Islet precursor cell (in vitro differentiated cells): ENCODE measurements at places on chromosomes 7 and 10.

GRCh38 chr10:71532878-71533277 lies 136.2 kb downstream of the CDH23 start:
- no peak for DNase-seq

- no peak for DNase-seq
Measured at GRCh38 chr7:3078514-3078913, 34.8 kb upstream of the CARD11 start.

DNA sequence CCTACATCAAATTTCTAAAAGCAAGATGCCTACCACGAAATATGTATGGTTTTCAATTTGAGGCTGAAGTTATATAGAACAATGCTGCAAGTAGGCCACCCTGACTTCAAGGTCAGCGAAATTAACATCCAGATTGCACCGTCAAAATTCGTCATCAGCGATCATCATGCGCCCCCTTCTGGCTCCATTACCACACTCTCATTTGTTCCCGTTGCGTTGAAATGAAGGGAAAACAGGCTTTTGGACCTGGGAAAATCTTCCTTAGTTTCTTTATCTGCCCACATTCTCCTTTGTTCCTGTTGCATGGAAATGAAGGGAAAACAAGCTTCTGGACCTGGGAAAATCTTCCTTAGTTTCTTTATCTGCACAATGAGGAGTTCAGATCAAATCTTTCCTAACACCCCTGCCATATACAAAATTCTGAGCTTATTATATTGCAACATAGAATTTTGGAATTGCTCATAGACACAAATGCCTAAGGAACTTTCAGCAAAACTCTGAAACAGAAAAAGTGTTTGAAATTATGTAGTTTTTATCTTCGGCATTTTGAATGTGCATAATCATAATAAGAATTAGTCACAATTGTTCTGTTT lies 98.2 kb upstream of the PRKCQ start:
- peak; percentile 66 for DNase-seq

- DNase-seq = no peak
Measured at GRCh38 chr7:20021831-20022230, 195.4 kb downstream of the MACC1 start.

- DNase-seq = no peak
Measured at GRCh38 chr7:138021889-138022288, 20.0 kb upstream of the CREB3L2 start.

- no peak for DNase-seq
Measured at GRCh38 chr7:115552766-115553165, 477.8 kb downstream of the TFEC start.

- no peak for DNase-seq
Measured at GRCh38 chr7:135900065-135900546, 77.1 kb downstream of the MTPN start.

DNA sequence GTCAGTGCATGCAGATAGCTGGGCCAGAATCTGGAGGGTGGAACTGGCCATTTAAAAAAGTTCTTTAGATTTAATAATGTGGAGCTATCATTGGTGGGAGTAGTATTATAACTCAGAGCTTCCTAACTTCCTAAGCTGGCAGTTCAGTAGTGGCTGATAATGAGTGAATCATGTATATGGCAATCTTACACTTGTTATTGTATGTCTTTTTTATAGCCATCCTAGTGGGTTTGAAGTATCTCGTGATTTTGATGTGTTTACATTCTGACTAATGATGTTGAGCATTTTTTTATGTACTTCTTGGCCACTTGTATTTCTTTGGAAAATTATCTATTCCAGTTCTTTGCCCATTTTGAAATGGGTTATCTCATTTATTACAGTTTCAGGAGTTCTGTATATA lies 15.4 kb downstream of the TFAM start:
- DNase-seq = no peak

GRCh38 chr7:121882731-121883130 lies 9.8 kb downstream of the PTPRZ1 start:
- DNase-seq = no peak

DNA sequence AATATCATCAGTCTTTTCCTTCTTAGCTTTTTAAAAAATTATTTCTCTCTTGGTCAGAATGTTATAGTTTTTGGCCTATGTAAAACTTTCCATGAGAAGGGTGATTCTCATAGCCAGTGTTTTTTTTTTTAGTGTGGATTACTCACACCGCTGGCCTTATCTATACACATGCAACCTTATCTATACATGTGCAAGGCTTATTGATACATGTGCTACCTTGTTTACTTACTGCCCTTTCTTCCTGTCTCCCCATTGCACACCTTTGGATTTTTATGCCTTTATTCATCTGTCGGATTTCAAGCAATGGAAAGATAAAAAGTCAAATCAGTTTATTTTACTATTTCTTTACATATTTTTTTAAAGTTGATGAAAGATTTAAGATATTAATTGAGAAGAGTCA lies 660.0 kb upstream of the FZD8 start:
- no peak for DNase-seq
